A673 (cell line): ENCODE measurements at places on chromosomes 5 and 9. TPM values are rescaled to one million over a fixed set of nuclear protein-coding genes. Genes with fewer than 3 reads are reported as not detected.

DIRAS2 gene
- not detected in 2 replicates for total RNA-seq

- H3K4me1 ChIP-seq = no peaks in the 10 kb centered on the region
- H3K27me3 ChIP-seq = no peaks in the 10 kb centered on the region
- H3K36me3 ChIP-seq = no peaks in the 10 kb centered on the region
- no peak overlapping the region for H3K27ac ChIP-seq
Observed at GRCh38 chr5:94503677-94504076, 114.7 kb downstream of the KIAA0825 start.

- H3K4me3 ChIP-seq = no peak overlapping the region
- no peaks in the 10 kb centered on the region for H3K36me3 ChIP-seq
- H3K27ac ChIP-seq = no peak overlapping the region
- peaks cover 2% of the 10 kb centered on the region for H3K27me3 ChIP-seq
- DNase-seq = no peak
Observed at GRCh38 chr9:84738353-84738752, 68.8 kb downstream of the NTRK2 start.

DNA sequence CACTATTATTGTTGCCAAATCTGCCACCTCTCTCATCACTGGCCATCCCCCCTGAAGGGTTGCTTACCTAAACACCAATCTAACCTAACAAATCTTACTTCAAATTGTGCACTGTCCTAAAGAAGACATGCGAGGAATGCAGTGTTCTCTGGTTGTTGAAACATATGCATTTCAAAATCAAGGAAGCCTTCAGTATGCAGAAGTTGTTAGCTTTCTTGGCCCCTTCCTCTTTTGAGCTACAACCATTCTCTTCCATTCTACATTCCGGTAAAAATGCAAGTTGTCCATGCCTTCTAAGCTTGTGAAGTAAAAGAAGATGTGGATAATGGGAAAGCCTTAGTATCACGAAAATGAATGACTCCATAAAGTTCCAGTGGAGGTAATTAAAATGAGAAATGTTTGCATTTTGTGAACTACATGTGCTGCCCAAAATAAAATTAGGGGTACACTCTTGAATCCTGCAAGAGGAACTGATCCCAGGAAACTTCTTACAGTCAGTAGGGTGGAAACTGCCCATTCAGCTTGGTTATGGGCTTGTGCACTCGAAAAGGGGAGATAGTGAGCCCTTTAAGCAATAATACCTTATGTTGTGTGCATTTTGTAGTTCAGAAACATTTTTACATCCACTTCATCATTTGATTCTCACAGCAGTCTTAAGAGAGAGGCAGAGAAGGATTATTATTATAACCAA lies 77.6 kb upstream of the ADRB2 start:
- no peak for DNase-seq
- no peak overlapping the region for H3K4me3 ChIP-seq
- H3K4me1 ChIP-seq = no peaks in the 10 kb centered on the region
- H3K27me3 ChIP-seq = peaks cover 4% of the 10 kb centered on the region
- H3K36me3 ChIP-seq = no peaks in the 10 kb centered on the region

- H3K4me1 ChIP-seq = peaks cover 7% of the 10 kb centered on the region
- H3K36me3 ChIP-seq = no peaks in the 10 kb centered on the region
- no peak for DNase-seq
Observed at GRCh38 chr5:137142764-137143605, 356.1 kb downstream of the SPOCK1 start.

DNA sequence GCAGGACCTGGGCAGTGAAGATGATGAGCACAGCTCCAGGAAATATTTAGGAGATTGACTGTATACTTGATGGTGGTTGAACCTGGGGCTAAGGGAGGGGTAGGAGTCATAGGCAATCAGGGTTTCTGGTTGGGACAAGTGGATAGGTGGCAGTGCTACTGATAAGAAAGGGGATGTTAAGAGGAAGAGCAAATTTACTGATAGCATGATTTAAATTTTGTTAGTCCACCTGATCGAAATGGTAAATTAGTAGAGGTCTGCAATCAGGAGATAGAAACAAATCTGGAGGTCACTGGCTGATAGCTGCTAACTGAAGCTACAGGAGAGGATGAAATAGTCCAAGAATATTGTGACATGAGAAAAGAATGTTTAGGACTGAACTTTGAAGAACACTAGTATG lies 5.7 kb upstream of the C5orf34 start:
- no peaks in the 10 kb centered on the region for H3K27me3 ChIP-seq
- peaks cover 8% of the 10 kb centered on the region for H3K36me3 ChIP-seq
- H3K4me1 ChIP-seq = peaks cover 4% of the 10 kb centered on the region
- no peak overlapping the region for H3K27ac ChIP-seq
- no peak overlapping the region for H3K4me3 ChIP-seq

UNC13B gene
- total RNA-seq = 19.8 and 21.8 TPM in 2 replicates

DNA sequence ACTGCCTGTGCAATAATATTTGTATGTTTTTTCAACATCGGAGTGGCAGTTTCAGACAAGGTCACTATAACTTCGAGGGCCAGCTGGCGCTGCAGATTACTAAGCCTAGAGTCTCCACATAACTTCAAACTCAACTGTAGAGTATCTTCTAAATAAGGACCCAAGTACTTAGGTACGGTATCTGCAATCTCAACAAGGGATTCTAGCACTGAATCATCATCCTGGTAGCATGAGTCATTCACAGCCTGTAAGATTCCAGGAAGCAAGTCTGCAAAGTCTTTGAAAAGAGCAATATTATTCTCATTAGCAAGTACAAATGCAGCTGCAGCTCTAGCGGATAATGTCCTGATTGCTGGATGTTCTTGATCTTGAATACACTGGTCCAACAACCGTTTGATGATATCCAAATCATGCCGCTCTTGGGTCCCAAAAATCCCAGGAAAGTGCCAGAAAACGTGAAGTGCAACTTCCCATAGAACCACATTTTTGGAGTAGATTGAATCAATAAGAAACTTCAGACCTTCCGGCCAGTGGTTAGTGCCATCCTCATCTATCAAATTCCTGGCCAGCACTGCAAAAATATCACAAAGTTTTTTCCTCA lies 654 bp downstream of the RANBP6 start:
- H3K36me3 ChIP-seq = peaks cover 15% of the 10 kb centered on the region
- peak; percentile 32 for DNase-seq
- H3K4me1 ChIP-seq = peaks cover 10% of the 10 kb centered on the region
- H3K4me3 ChIP-seq = peak overlapping the region; percentile 67
- H3K27me3 ChIP-seq = no peaks in the 10 kb centered on the region

DNA sequence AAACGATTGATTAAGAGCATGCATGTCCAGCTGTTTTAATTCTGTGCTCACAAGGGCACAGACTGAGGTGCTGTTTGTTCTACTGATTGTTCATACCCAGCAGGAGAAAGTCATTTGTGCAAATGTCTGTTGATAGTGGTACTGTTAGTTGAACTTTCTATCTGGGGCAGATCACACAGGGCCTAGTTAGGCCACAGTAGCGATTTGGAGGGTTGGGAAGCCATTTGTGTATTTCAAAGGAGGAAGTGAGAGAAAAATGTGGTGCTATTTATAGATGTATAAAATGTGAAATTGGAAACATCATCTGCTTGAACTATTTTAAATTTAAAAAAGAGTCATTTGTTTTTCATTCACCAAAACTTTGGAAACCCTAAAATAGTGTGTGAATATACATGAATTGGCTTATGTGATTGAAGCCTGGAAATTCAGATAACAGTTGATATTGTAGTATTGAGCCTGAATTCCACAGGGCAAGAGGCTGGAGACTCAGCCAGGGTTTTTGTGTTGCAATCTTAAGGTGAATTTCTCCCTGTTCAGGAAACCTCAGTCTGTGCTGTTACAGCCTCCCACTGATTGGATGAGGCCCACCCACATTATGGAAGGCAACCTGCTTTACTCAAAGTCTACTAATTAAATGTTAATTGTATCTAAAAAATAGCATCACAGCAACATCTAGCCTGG lies 162.0 kb upstream of the CDKN2B start:
- no peaks in the 10 kb centered on the region for H3K4me1 ChIP-seq
- no peaks in the 10 kb centered on the region for H3K27me3 ChIP-seq
- no peak for DNase-seq
- no peak overlapping the region for H3K27ac ChIP-seq
- H3K4me3 ChIP-seq = no peak overlapping the region

GRCh38 chr9:133460405-133461175 lies 812 bp downstream of the CACFD1 start:
- H3K4me3 ChIP-seq = peak overlapping the region; percentile 61
- H3K36me3 ChIP-seq = no peaks in the 10 kb centered on the region
- H3K4me1 ChIP-seq = peaks cover 5% of the 10 kb centered on the region

SHOC1 gene
- total RNA-seq = not detected in 2 replicates

- no peaks in the 10 kb centered on the region for H3K36me3 ChIP-seq
- DNase-seq = no peak
- no peak overlapping the region for H3K4me3 ChIP-seq
- no peaks in the 10 kb centered on the region for H3K27me3 ChIP-seq
- H3K4me1 ChIP-seq = no peaks in the 10 kb centered on the region
Observed at GRCh38 chr9:27337833-27338526, 41.0 kb upstream of the EQTN start.

PCSK5 gene
- 0.17 and 0.26 TPM in 2 replicates for total RNA-seq

DNA sequence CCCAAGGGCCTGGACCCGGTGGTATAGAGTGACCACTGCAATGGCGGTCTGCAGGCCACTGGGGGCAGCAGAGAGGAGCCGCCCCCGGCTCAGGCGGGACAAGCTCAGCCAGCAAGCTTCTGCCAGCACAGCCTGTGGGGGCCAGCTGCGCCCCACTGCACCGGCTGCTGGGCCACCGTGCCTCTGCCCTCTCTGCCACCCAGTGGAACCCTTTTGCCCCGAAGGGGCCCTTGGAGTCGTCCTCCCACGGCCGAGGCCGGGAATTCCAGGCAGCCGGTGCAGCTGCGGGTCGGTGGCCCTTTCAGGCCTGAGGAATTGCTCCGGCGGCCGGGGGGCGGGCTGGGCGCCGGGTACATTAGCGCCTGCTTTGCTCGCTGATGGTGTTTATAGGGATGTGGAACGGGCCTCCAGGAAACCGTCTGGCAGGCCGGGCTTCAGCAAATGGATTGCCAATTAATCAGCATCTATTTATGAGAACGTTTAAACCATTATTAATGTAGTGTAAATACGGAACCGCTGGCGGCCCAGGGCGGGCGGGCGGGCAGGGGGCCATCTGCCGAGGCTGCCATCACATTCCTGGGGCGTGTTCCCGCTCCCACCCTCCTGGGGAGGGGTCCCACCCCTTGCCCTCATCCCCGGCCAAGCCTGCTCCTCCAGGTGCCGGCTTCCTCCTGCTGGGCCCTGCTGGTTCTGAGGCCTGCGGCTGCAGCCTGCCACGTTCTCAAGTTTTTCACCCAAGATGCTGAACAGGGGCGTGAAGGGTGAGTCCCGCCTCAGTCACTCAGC lies 127.4 kb downstream of the BARX1 start:
- no peak overlapping the region for H3K27ac ChIP-seq
- no peak overlapping the region for H3K4me3 ChIP-seq
- no peaks in the 10 kb centered on the region for H3K27me3 ChIP-seq
- peak; percentile 37 for DNase-seq

KCNMB1 gene
- not detected in 2 replicates for total RNA-seq

PCDHGA1 gene
- 2.2 and 2.3 TPM in 2 replicates for total RNA-seq

DNA sequence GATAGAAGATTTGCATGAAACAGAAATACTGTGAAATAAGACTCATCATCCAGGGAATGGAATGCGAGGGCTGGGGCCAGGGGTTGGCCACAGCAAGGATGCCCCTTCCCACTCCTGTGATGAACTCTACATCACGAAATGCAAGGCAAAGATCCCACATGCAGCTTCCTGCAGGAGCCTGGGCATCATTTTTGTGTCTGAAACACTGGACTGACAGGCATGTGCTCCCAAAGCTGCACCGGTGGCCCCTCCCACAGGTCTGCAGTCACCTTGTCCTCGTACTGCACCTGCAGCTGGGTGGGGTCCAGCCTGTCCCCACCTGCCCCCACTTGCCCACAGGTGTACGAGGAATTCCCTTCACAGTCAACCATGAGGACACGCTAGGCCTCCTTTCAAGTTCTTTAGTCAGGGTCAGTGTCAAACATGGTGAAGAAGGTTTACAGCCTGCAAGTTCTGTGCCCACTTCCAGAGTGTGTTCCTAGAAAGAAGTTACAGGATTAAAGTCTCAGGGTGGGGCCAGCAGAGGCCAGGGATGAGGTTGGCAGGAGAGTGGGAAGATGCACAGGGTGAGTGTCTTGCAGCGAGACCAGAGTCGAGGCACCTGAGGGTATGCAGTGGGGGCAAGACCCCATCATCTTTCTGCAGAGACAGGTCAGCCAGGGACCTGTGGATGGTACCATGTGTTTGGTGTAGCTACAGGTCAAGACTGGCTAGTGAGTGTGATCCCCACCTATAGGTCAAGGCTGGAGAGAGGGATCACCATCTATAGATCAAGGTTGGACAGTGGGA lies 155.0 kb upstream of the IRX2 start:
- H3K36me3 ChIP-seq = no peaks in the 10 kb centered on the region
- H3K4me1 ChIP-seq = no peaks in the 10 kb centered on the region
- DNase-seq = no peak
- no peak overlapping the region for H3K4me3 ChIP-seq
- no peak overlapping the region for H3K27ac ChIP-seq
- no peaks in the 10 kb centered on the region for H3K27me3 ChIP-seq

- H3K27me3 ChIP-seq = peaks cover 76% of the 10 kb centered on the region
- H3K4me3 ChIP-seq = no peak overlapping the region
- H3K27ac ChIP-seq = no peak overlapping the region
- H3K4me1 ChIP-seq = peaks cover 6% of the 10 kb centered on the region
Observed at GRCh38 chr5:111069839-111070238, 1.7 kb upstream of the TSLP start.

DNA sequence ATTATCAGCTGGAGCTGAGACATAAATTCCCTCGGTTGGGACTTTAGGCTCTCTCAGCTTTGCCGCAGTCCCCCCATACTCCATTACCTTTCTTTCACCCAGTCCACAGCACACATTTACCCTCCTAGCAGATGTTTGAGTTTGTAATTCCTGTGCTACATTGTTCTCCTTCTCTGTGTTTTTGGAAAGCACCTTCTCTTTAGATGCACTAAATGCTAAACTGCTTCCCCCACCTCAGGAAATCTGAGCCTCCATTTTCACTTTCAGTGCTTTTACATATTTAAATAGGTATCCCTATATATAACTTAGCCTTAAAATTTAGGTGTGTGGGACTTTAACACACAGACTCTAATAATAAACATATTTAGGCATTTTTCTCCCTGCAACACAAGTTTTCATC lies 356.9 kb downstream of the NFIB start:
- DNase-seq = no peak
- no peaks in the 10 kb centered on the region for H3K36me3 ChIP-seq
- H3K4me3 ChIP-seq = no peak overlapping the region

DNA sequence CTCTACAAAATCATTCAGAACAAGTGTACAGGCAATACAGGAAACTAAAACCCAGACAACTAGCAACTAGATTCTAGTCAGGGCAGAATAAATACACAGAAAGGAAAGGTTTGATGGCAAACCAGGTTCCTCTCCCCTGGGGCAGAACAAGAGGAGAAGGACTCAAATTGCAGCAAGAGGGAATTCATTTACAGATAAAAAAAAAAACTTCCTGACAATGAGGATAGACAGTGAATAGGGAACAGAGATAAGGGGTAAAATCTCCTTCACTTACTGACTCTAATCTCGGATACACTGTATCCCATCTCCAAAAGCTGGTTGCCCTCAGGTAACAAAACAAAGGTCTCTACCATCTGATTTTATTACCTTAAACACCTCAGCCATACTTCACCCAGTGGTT lies 244.0 kb downstream of the SEC61B start:
- no peaks in the 10 kb centered on the region for H3K27me3 ChIP-seq
- H3K27ac ChIP-seq = peak overlapping the region; percentile 78
- no peak overlapping the region for H3K4me3 ChIP-seq
- no peaks in the 10 kb centered on the region for H3K36me3 ChIP-seq

IFNE gene
- total RNA-seq = not detected in 2 replicates

CDC20B gene
- total RNA-seq = not detected in 2 replicates

PCDHB2 gene
- total RNA-seq = 31.3 and 35.0 TPM in 2 replicates
